ENCODE measurements at places on chromosomes 13 and 19.

- DNase-seq, result peak; percentile 33
These were observed 9.6 kb downstream of the CAPN12 start for GRCh38 chr19:38734426-38735256.

GRCh38 chr13:33610438-33611120 lies 207.4 kb upstream of the RFC3 start:
- peak; percentile 77 for DNase-seq

DNA sequence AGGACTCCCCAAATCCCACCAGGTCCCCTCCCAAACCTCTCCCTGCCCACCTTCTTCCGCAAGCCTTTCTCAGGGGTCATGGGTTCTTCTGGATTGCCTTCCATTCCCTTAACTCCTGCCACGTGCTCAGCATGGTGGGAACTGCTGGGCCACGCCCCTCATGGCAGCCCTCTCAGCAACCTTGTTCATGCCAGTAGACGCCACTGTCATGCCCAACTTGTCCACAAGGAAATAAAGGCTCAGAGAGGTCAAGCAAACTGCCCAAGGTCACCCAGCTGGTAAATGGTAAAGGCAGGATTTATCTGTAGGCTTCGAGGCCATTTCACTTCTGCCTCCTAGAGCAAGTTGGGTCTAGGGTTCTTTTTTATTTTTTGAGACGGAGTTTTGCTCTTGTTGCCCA lies 10.9 kb downstream of the PRAM1 start:
- DNase-seq, result no peak

- no peak for DNase-seq
These were observed at the start of gene PNMA8A for GRCh38 chr19:46471116-46471733. TSS of gene PNMA8A (minus strand) at chr19:46471563. CDS start at chr19:46471035, 528 bp downstream.

- no peak for DNase-seq
These were observed 202.3 kb upstream of the KLHL1 start for GRCh38 chr13:70310396-70311119.

- no peak for DNase-seq
These were observed 802 bp downstream of the CDC37 start for GRCh38 chr19:10402441-10403038.

DNA sequence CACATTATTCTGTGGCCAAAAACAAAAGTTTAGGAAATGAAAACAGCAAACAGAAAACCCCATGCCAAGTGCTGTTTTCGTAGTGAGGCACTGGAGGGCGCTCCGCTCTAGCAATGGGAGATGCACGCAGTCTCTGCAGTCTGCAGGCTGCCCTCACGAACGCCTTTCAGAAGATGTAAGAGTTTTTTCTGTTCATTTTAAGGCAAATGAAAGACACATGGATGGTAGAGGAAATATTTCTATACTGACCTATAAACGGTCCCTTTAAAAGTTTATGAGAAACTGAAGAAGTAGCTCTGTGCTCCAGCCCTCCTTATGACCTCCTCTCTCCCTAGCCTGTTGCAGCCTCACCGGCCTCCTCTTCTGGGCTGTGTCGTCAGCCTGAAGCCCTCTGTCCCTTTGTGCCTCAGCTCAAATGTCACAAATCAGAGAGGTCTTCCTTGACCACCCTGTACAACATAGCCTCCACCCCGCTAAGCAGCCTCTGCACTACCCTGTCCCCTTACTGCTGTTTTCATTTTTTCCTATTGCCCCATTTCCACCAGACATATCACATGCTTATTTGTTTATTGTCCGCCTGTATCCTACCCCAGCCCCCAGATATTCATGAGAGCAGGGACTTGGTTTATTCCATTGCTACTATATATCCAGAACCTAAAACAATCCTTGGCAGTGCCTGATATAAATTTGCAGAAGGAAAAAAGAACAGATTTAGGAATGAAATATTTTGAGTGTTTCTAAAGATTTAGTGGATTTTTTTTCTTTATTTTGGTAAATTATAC lies 116.4 kb downstream of the TM9SF2 start:
- no peak for DNase-seq

- peak; percentile 13 for DNase-seq
These were observed 8.1 kb upstream of the SDHAF1 start for GRCh38 chr19:35986664-35987570.

GRCh38 chr19:4064149-4064495 lies 2.6 kb downstream of the ZBTB7A start:
- DNase-seq, result no peak

DNA sequence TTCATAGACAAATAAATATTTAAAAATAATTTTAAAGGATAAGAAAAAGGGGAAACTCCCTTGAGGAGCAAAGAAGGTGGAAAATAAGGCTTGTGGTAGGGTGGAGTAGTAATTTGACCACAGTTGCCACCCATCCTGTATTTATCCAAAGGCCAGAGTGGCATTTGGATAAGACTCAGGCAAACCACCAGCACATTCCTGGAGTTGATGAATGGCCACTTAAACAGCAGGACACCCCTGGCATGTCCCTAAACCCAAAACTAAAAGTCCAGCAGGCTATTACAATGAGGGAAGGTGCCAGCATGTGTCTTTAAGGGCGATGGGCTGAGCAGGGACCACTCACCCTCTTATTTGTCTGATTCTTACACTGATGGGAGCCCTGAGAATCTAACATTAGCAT lies 9.8 kb upstream of the FRY start:
- no peak for DNase-seq

- DNase-seq, result no peak
These were observed 17.5 kb downstream of the TMEM255B start for GRCh38 chr13:113776231-113777125.

GRCh38 chr13:42532561-42533335 lies 41.2 kb upstream of the TNFSF11 start:
- DNase-seq, result no peak

Measured in activated naive CD4-positive, alpha-beta T cell treated with Interleukin-2 at 50 U/mL for 16 hours (primary cell).